ENCODE measurements at places on chromosomes 16 and 17. TPM values are rescaled to one million over a fixed set of nuclear protein-coding genes. Genes with fewer than 3 reads are reported as not detected.

LRRC37A3 gene
- 0.60 TPM for polyA plus RNA-seq

HBQ1 gene
- polyA plus RNA-seq = not detected

DNA sequence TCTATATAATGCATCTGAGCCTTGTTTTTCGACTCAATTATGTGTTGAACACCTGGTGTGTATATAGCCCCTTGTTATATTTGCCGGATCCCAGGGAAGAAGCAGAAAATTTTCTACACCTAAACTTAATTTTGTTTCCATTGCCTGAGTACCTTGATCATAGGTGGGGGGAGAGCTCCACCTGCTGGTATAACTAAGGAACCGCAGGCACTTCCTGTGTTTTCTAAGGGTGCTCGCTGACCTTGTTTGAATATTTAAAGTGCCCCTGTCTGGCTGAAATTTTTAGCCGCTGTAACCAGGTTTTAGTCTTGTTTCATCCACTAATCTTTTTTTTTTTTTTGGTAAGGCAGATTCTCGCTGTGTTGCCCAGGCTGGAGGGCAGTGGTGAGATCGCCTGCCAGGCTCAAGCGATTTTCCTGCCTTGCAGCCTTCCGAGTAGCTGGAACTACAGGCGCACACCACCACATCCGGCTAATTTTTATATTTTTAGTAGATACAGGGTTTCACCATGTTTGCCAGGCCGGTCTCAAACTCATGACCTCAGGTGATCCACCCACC is 6.5 kb upstream of the NUBP1 start:
- DNase-seq = peak; percentile 78

HBA1 gene
- polyA plus RNA-seq = not detected

NUTF2 gene
- polyA plus RNA-seq = 128 TPM

DNA sequence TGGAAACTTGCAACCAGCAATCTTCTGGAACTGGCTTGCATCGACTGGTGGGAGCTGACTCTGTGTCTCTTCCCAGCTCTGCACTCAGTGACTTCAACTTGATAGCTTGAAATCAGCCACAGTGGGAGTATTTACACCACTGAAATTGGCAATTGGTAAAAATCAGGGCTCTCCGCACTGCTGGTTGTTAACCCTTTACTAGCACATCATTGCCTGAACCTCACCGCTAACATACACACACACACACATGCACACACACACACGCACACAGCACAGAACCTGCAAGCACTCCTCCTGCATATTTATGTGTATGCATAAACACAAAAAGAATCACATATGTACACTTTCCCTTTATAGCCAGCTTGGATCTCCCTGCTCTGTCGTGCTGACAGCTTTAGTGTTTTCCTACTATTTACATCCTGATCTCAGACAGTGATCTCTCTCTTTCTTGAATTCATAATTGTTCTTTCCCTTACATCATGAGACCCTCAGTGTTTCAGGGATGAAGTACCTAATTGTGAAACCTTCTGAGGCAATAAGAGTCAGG is 7.9 kb upstream of the TMIGD1 start:
- no peak for DNase-seq

- DNase-seq = peak; percentile 84
Measured at GRCh38 chr16:30407102-30407803, at the start of gene ZNF771. TSS of gene ZNF771 (plus strand) at chr16:30407606. CDS start at chr16:30408054, 448 bp downstream.

GRCh38 chr16:50425648-50426047 is 56.9 kb upstream of the BRD7 start:
- no peak for DNase-seq

DNA sequence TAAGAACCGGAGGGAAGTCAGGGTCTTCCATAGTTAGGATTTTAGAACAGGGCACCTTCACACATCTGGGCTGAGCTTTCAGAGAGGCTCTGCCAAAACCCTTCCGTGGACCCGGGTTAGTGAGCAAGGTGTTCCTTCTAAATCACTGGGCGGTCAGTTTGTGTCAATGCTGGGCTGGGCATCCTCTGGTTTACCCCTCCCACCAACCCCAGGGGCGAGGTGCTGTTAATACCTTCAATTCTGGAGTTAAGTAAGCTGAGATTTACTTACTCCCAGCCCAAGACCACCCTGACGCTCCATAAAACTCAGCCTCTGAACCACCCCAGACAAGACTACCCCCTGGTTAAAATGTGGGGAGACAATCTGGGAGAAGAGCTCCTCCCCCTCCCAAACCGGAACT is 1.0 kb downstream of the TMEM92 start:
- no peak for DNase-seq

DNAJC7 gene
- polyA plus RNA-seq = 45.2 TPM

FAM222B gene
- 23.2 TPM for polyA plus RNA-seq

CRISPLD2 gene
- polyA plus RNA-seq = 2.5 TPM

- no peak for DNase-seq
Measured at GRCh38 chr17:193841-194806, 12.7 kb upstream of the DOC2B start.
